ENCODE measurements at places on chromosomes 2 and 18.

GRCh38 chr2:98086491-98087446 lies at the start of gene VWA3B:
Gene VWA3B, plus strand, starts transcription at chr2:98087167. Its CDS starts 5,926 bp downstream, at chr2:98093093.
- DNase-seq, result no peak

- no peak for DNase-seq
Observed at GRCh38 chr2:37692711-37693110, 21.3 kb upstream of the CDC42EP3 start.

GRCh38 chr2:132780651-132781050 lies 110.6 kb upstream of the LYPD1 start:
- DNase-seq, result no peak

DNA sequence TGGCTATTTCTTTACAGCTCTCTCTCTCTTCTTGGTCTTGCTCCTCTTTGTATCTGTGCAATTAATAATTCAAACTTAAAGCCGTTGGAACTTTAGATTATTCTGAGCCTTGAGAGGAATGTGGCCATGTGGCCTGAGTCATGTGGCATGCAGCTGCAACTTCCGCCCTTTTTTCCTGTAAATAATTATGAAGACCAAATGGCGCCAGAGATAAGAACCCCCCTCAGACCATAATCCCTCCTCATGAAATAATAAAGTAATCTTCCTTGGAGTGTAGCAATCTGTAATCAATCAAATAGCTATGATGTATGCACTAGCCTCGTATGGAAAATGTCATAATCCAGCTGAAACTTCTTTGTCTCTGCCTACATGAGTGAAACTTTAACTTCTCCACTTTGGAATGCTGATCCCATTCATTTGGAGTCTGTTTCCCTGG lies 13.5 kb upstream of the TWSG1 start:
- DNase-seq, result no peak

GRCh38 chr2:204722207-204722606 lies 176.9 kb downstream of the PARD3B start:
- no peak for DNase-seq

Data from stimulated activated CD4-positive, alpha-beta T cell treated with anti-CD3 and anti-CD28 coated beads, Interleukin-1b, Interleukin-23, amount 100 ng/mL, for 1 hour (primary cell).